ENCODE measurements at places on chromosomes 4 and X. TPM values are rescaled to one million over a fixed set of nuclear protein-coding genes. Genes with fewer than 3 reads are reported as not detected.
A peak's percentile ranks its signal among the peaks of the same experiment; 100 is the strongest.

DNA sequence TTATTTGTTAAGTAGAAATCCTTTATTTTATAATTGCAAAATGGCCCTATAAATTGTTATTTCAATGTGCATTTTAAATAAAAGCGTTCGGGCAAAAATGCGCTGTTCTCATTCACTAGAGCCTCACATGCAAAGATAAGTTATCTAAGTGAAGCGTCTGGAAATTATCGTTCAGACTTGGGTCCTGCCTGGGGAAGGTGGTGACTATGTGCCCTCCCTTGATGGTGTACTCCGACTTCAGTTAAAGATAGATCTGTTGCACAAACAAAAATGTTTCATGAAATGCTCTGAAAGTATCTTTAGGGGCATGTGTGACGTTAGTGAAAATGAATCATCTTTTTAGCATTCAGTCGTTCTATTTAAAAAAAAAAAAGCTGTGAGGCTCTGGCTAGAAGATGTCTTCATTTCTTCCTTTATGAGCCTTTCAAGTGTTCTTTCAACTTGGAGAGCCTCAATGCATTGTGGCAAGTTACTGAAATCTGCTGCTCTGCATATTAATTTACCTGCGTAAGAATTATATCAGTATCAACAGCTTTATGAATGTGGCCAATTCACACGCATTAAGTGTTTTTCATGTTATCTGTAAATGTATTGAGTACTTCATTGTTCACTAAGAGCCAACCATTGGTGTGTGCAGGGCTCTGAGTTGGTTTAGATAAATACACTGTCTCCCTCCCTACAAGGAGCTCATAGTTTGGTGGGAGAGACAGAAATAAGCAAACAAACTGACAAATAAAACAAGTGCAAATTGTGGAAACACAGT, 83.0 kb downstream of the AFF1 start:
- peak; percentile 40 for DNase-seq

GRCh38 chr4:145930592-145930991, 8.0 kb downstream of the ZNF827 start:
- DNase-seq, result no peak

GRCh38 chr4:16196482-16197393, 29.5 kb downstream of the TAPT1 start:
- DNase-seq, result peak; percentile 73

DNA sequence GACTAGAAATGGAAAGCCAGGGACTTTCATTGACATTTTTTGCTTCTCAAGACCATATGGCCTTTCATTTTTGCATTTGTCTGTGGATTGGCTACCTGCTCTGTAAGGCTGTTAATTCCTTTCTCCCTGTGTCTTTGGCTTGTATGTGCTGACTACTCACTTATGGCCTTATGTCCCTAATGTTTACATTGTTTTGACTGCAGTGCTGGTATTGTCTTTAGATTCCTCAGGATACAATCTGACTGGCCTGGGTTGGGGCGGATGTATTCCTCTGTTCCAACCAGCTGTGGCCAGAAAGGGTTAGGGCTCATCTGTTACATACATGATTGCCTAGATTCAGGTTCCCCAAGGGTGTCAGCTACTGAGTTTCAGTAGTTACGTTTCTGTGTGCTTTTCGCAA, 108.1 kb downstream of the RAPGEF2 start:
- no peak for DNase-seq

DNA sequence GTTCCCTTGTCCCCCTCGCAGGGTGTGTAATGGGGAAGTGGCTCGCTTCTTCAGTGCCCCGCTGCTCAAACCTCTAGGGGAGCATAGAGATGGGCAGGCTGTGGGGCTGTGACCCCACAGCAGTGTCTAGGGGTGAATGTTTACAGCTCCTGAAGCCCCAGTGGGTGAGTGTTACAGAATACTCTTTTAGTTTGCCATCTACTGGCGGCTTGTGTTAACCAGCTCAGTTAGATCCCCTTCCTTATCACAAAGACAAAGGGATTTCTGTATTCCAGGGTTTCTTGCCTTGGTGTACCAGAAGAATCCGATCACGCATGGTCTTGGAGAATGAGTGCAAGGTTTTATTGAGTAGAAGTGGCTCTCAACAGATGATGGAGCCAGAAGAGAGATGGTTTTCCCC, 108.1 kb upstream of the IQCM start:
- no peak for DNase-seq

ETDB gene
- not detected for total RNA-seq

MAP7D2 gene
- 1.6 TPM for total RNA-seq

DNA sequence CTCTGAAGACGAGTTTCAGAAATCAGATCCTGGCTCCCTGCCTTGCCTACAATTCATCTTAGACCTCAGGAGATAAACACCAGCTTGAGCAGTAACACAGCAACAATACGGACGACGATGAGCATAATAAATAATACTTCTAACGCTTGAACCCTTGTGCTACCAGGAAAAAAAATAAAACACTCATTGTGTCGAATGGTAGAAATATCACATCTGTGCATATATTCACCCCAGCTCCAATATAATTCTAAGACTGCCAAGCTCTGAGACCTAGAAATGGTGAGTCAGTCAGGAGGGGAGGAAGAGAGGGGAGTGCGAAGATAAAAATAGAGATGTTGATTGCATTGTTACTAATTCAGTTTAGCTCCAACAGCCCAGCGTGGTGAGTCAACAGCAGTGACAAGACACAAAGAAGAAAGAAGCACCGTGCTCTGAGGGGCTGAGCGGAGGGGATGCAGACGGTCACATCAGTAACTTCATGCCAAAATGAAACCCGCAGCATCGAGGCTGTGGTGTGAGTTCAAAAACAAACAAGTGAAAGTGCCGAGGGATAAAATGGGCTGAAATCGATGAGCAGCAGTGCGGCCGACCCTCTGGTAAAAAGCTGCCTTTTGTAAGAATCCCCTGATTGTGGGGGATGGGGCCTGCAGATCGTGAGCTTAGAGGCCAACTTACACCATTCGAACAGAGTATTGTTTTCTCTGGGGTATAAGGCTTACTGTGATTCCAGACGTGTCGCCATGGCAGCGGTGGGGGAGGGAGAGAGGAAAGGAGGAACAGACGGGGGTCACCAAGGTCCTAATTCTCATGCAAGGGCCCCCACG, 150.4 kb downstream of the MGST2 start:
- DNase-seq, result no peak

DNA sequence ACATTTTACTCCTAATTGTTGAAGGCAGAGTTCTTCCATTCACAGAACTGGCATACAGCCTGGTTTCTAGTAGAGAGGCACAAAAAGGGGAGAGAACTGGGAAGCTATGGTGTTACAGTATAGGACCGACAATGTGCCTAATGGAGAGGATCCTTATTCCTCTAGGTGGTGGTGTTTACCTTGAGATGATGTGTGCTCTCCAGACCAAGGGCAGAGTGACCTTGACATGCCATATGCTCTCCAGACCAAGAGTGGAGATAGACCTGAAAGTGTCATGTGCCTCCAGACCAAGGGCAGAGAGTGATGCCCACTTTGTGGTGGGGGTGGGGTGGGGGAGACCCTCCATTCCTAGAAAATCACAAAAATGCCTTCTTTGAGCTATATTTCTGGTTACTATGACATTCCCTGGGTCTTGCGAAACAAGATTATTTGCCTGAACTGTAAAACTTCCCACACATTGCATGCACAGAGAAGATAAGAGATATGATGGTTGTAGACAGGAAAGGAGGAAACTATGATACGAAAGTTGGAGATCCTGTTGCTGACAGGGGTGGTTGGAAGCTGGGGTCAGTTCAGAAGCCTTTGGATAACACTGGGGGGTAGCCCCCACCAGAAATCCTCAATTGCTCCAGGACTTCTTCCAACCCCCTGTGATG, 119.7 kb downstream of the TEX13C start:
- DNase-seq, result no peak

GRCh38 chr4:40940317-40940741, 190.6 kb downstream of the NSUN7 start:
- DNase-seq, result no peak

TLR3 gene
- total RNA-seq, result 2.4 TPM

DNA sequence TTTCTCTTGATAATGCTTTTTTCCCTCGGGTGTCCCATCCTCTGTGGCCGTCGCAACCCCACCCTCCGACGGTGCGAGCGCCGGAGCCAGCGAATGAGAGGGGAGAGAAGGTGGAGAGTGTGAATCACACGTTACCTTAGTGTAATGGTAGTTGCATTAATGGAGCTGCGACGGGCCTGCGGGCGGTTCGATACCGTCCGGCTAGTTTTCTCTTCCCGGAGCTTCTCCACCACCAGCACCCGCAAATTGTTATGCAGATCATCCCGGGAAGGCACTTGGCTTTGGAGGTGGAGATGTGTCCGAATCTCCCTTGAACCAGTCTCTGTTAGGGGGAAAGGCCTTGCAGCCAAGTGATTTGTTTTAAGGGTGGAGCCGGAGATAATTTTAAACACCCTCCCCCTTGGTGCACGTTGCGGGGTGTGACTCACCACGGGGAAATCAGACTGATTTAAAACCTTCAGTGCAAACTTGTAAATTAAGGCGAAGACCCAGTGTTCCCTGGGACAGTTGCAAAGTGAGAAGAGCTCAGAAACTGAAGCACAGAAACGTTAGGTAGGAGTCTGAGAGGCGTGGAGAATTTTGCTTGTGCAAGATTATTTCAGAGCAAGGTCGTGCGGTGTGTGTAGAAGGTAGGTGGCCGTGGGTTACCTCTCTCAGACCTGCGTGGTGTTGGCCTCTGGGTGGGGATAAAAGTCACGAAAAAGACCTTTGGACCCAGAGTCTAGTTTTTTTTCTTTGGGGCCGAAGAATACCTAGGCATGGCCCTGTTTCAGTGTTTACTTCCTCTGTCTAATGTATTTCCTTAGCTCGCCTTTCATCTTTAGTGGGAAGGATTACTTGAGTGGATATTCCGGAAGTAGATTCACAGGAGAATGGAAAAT, 1.3 kb downstream of the AFF1 start:
- DNase-seq, result peak; percentile 93

- DNase-seq, result no peak
These were observed 95.2 kb upstream of the NAP1L5 start for GRCh38 chr4:88792821-88793220.

GRCh38 chrX:118392716-118393115, 46.8 kb downstream of the WDR44 start:
- no peak for DNase-seq

GRCh38 chr4:158013858-158014257, 159.0 kb downstream of the GASK1B start:
- DNase-seq, result no peak

USP17L19 gene
- total RNA-seq, result not detected

GRCh38 chr4:37066159-37066558, 178.4 kb upstream of the NWD2 start:
- DNase-seq, result no peak

- no peak for DNase-seq
These were observed 92.2 kb downstream of the DDIT4L start for GRCh38 chr4:100098011-100098545.

- peak; percentile 70 for DNase-seq
These were observed 38.7 kb upstream of the THOC2 start for GRCh38 chrX:123771449-123772064.

TASL gene
- not detected for total RNA-seq

DNA sequence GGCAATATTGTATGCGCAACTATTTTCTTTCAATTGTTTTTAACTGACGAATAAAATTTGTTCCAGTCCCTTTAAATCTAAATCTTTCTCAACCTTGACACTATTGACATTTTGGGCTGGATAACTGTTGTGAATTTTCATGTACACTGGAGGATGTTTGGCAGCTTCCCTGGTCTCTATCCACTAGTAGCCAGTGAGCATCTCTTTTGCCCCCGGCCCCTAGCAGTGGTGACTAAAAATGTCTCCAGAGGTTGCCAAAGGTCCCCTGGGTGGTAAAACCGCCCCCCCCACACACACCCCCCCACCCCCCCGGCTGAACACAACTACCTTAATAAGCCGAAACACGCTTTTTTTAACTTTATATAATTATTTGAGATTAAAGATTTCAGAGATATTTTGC, 514 bp downstream of the FANCB start:
- no peak for DNase-seq

KCND1 gene
- total RNA-seq, result 0.24 TPM

- no peak for DNase-seq
These were observed 106.2 kb upstream of the SMAD1 start for GRCh38 chr4:145375416-145375815.

DNA sequence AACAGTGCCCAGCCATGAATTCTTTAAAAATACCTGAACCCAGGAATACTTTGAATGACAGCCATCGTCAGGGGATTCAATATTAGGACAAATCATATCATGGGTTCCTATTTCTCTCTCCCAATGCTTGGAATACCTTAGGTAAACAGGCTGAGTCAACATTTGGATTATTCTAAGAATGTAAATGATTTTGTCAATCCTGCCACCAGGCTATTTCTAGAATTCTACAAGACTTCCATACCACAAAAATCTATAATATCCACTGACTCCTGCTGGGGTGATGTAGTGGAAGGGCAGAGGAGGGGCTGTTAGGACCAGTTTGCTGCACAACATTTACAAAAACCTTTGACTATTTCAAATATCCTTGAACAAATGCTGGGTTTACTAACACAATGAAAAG, 65.2 kb downstream of the IGFBP7 start:
- DNase-seq, result no peak

- DNase-seq, result no peak
These were observed 24.1 kb downstream of the ADH7 start for GRCh38 chr4:99411041-99411440.

- DNase-seq, result no peak
These were observed 76.2 kb downstream of the ANTXR2 start for GRCh38 chr4:79996851-79997250.

EMCN gene
- total RNA-seq, result not detected

GRCh38 chr4:138409670-138410069, 167.5 kb upstream of the SLC7A11 start:
- no peak for DNase-seq

CYTL1 gene
- total RNA-seq, result not detected

GRCh38 chr4:13645075-13645474, 17.6 kb upstream of the BOD1L1 start:
- no peak for DNase-seq

GRCh38 chr4:8763966-8764901, 107.4 kb downstream of the HMX1 start:
- no peak for DNase-seq

DNA sequence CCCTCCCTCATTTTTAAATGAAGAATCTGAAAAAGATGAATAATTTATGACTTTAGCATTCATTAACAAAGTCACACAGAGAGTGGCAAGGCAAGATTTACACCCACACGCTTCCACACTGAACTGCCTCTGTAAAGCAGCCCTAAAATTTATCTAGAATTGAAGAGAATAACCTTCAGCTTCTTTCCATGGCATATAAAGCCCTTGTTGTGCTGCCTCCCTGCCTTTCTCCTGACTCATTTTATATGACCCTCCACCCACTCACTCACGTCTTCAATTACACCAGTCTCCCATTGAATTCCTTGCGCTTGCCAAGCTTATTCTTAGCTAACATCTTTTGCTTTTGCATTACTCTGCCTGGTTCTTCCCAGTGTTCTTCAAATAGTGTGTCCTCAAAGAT, 2649.3 kb downstream of the PCDH7 start:
- DNase-seq, result no peak

DNA sequence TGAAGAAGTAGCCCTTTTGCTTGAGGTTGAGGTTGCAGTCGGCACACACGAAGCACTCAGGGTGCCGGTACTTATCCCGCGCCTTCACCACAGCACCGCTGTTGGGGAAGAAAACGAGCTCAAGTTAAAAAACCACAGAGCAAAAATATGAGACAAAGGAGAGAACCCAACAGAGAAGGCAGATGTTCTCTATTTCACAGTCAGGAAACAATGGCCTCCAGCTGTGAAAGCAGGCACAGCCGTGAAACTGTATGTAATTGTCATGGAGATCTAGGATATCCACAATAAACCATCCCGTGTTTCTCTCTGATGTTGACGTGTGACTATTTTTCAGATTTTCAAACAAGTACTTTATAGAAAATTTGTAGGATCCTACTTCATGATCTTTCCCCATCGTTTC, 30.9 kb upstream of the CCDC110 start:
- DNase-seq, result no peak

NALF2 gene
- 3.2 TPM for total RNA-seq

Measured in Caki2 (cell line).